Stimulated activated CD8-positive, alpha-beta memory T cell treated with anti-CD3 and anti-CD28 coated beads, Interleukin-7, amount 100 ng/mL, for 1 hour (primary cell): ENCODE measurements at places on chromosomes 16 and 17.

- no peak for DNase-seq
Observed at GRCh38 chr17:65102788-65103187, 34.4 kb upstream of the RGS9 start.

DNA sequence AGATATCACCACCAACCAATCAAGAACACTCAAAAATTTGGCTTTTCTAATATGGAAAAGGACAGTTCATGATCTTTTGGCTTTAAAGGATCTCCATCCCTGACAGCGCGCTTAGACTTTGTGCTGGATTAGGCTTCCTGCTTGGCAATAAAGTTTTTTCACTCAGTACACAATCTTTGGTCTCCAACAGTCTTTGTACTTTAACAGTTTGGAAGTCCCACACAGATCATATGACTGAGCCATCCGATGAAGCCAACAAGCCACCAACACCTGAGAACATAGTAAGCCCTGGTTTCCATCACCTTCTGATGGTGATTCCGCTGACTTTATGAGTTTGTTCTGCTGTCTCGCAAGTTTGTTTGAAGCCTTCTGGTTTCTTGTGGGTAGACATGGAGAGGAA is 34.3 kb downstream of the SMURF2 start:
- no peak for DNase-seq

DNA sequence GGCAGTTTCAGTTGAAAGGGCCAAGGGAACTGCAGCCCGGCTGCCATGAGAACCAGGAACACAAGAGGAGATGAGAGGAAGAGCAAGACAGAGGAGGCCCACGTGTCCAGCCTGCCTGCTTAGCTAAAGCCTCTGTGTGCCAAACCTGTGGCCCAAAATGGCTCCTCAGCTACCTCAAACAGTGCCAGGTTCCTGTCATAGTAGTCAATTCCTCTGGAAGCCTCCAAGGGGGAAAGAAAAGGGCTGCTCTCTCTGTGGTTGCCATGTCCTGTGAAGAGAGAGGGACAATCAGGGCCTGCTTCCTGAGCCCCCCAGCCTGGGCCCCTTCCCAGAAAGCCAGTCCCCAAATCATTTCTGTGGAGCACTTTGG is 5.2 kb downstream of the SLC12A4 start:
- DNase-seq, result no peak

- no peak for DNase-seq
Observed at GRCh38 chr17:1661045-1661444, 11.4 kb upstream of the RILP start.

GRCh38 chr17:83186226-83186625 is 106.8 kb downstream of the METRNL start:
- DNase-seq, result no peak

DNA sequence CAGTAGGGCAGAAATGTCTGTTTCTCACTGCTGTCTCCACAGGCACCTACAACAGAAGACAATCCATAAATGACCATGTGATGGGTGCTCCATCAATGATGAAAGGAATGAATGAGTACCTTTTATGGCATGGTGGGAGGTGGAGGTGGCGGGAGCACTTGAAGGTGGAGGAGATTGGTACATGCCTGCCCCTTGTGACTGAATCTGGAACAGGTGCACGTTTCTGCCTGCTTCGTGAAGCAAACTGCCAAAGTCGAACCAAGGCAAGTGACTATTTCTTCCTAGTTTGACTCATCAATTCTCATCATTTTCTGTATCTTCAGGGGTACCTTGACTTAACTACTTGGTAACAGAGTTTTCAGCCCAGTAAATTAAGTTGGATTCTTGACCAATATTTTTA is 25.4 kb downstream of the CDRT15 start:
- DNase-seq, result no peak

DNA sequence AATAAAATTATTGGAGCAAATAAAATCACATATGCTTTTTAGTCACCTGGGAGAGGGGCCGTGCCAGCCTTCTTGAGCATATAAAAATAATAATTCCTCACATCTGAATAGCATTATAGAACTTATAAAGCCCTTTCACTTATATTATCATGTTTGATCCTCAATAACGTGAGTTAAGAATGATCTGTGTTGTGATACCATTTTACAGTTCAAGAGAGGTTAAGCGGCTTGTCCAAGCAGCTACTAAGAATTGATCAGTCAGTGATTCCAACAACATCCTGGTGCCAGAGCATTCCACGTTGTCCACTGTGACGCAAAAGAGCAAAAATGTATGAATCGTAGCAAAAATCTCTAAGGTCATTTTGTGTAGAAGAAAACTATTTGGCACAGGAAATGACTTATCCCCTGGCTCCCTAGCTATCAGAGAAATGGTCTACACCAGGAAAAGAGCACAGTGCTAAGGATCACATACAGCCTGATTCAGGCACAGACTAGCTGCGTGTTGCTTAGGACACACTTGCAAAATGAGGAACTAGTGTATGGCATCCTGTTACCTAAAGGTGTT is 33.0 kb downstream of the ANKFN1 start:
- DNase-seq, result no peak

DNA sequence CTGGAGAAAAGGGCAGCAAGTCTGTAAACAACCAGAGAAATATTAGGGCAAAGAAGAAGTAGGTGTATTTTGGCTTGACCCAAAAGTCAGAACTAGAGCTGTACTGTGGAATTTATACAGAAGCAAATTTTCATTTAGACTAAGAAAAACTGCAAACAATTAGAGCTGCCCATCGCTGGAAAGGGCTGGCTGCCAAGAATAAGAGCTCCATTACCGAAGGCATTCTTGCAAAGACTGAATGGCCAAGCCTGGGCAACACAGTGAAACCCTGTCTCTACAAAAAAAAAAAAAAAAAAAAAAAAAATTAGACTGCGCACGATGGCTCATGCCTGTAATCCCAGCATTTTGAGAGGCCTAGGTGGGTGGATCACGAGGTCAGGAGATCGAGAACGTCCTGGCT is 53.9 kb upstream of the TMC5 start:
- DNase-seq, result no peak

GRCh38 chr17:76384987-76385891 is 830 bp downstream of the SPHK1 start:
- no peak for DNase-seq

DNA sequence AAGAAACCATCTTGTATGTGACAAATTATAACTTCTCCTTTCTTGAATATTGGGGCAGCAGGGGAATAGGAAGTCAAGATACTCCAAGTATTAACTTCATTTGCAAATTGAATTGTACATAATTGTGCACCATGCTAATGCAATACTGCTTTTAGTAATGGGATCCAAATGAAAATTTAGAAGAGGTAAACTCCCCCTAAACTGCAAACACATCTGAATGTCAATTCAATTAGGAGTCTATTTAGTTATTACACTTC is 4.5 kb downstream of the STAT5B start:
- no peak for DNase-seq
